Tibial nerve (tissue), 4 donors: ENCODE measurements at places on chromosomes 7 and 10. TPM values are rescaled to one million over a fixed set of nuclear protein-coding genes. Genes with fewer than 3 reads are reported as not detected.

Gene NKX1-2
- total RNA-seq, result not detected

Gene IQCE
- total RNA-seq, result 24.5 TPM

Gene PPP1R17
- not detected for total RNA-seq

Gene CYP3A7
- not detected for total RNA-seq

Gene PGAM2
- not detected for total RNA-seq

Gene OPALIN
- not detected for total RNA-seq

Gene CAPZA2
- 127 TPM for total RNA-seq

DNA sequence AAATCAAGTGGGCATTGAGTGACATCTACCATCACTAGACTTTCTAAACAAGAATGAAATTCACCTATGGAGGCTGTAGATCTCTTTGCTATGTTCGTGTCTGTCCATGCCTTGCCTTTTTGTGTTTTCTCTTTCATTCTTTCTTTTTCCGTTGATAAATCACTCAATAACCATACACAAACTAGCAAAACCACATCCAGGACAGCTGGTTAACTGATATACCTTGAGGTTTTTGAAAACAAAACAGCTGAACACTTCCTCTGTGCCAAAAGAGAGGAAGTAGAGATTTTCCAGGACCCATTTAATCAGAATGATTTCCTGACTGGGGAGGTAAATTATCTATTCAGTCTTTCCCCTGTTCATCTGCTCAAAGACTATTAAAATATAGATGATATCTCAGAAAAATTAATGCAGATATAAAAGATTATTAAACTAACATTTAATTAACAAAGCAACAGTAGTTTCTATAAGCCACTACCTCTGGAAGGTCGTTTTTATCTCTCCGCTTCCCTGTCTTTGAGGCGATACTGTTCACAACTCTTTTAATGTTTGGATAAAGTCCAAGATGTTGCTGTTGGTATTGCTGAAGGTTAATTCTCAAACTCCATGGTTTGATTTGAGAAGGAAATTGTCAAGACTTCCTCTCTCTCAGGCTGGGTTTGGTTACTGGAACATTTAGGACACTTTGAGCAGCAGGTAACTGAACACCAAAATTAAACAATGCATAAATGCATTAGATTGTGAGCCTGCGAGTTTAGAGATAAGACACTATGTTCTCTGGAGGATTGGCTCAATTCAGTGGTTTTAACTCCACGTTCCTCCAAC, 24.4 kb upstream of the C10orf67 start:
- H3K27ac ChIP-seq, result no peak overlapping the region
- H3K27me3 ChIP-seq, result no peaks in the 10 kb centered on the region
- H3K36me3 ChIP-seq, result no peaks in the 10 kb centered on the region
- no peak overlapping the region for H3K4me3 ChIP-seq

DNA sequence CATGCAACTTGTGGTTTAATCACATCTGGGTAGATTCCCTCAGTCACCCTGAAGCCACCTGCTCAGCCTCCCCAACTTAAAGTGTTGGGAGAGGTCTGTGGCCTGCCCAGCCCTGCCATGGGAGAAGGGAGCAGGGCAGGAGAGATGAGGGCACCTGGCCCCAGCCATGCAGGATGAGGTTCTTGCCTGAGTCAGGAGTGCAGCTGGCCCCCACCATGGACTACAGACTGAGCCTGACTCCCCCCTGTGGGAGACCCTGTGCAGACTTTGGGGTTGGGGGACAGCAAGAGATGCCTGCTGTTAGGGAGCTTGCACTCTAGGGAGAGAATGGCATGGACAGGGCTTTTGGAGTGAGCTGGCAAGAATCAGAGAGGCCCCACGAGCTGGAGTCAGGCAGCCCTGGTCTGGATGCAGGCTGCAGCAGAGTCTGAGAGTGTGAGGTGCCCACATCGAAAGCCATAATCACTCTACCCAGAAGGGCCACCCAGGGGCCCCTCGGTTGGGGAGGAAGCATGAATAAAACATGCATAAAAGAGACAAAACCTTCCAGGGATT, 34.7 kb upstream of the DPYSL4 start:
- no peak overlapping the region for H3K4me3 ChIP-seq
- H3K36me3 ChIP-seq, result no peaks in the 10 kb centered on the region
- no peaks in the 10 kb centered on the region for H3K27me3 ChIP-seq

DNA sequence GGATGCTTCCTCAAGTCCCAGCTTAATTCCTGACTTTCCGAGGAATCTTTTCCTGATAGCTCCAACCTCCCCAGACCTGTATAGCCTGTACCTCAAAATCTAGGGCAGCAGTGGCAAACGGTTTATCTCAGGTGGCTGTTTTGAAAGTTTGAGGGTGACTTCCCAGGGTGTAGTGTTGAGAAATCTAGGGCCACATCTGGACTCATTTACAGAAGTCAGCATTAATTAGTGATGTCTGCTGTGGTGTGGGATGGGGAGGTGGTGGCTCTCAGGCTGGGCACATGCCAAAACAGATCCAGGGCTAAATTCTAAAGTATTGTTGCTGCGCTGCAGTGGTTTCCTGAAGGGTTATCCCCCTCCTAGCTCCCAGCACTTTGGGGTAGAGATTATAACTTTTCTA, 38.0 kb downstream of the UNC5B start:
- no peaks in the 10 kb centered on the region for H3K36me3 ChIP-seq
- H3K27me3 ChIP-seq, result no peaks in the 10 kb centered on the region
- H3K4me1 ChIP-seq, result peaks cover 3% of the 10 kb centered on the region
- H3K4me3 ChIP-seq, result no peak overlapping the region
- no peak for DNase-seq
- H3K27ac ChIP-seq, result no peak overlapping the region

GRCh38 chr10:44978570-44979280, at the start of gene DEPP1:
TSS of gene DEPP1 (minus strand) at chr10:44978809. CDS start at chr10:44978030, 779 bp downstream.
- H3K36me3 ChIP-seq, result no peaks in the 10 kb centered on the region
- H3K4me3 ChIP-seq, result peak within 1 kb of the TSS; percentile 70
- peak; percentile 92 for DNase-seq
- H3K27me3 ChIP-seq, result no peaks in the 10 kb centered on the region
- peak within 1 kb of the TSS; percentile 90 for H3K27ac ChIP-seq

DNA sequence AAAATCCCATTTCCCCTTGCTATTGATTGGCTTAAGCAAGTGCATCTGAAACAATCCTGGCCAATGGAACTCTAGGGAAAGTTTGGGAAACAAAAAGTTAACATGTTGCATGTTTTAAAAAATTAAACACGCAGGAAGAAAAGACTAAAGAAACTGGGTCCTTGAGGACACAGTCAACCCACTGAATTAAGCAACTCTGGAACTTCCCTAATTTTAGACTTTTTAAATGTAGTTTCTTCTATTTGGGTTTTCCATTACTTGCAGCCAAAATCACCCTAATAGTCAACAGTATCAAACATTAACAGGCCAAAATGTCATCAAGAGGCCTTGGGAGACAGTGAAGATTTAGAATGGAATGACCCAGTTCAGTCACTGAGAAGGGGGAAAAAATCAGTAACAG, 40.6 kb downstream of the OSBPL3 start:
- no peak for DNase-seq
- H3K4me3 ChIP-seq, result no peak overlapping the region
- H3K4me1 ChIP-seq, result no peaks in the 10 kb centered on the region
- H3K27me3 ChIP-seq, result no peaks in the 10 kb centered on the region
- no peaks in the 10 kb centered on the region for H3K36me3 ChIP-seq

DNA sequence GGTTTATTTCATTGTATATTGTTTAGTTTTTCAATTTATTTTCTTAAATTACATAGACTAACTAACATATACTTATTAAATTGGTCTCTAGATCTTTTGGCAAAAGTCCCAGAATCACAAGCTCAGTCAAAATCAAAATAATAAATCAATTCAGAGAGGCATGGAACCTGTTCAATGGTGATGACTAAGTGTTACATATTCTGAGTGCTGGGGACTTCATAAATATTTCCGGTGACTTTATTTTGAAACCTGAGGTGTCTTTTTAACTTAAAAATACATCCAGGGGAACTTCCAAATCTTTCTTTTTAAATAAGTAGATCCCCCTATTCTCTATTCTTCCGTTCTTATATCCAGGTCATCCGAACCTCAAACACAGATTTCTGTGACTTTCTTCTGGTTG, 89.6 kb upstream of the ZNF804B start:
- H3K4me3 ChIP-seq, result no peak overlapping the region
- no peak overlapping the region for H3K27ac ChIP-seq
- no peaks in the 10 kb centered on the region for H3K36me3 ChIP-seq

DNA sequence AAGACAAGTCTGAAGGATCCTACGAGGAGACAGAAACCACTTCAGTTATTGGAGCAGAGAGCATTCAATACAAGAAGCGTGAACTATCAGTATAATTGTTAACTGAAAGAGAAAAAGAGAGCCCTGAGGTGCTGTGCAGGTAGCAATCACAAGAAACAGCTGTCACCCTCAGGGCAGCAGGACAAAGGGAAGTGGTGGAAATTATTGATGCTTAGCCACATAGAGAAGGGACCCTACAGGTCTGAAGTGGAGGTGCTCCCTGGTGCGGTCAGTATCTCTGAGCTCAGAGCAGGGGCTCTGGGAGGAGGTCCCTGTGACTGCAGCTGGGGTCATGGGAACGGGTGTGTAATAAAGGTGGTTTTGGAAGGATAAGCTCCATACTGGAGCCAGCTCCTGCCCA, 97.8 kb upstream of the KLF6 start:
- no peaks in the 10 kb centered on the region for H3K27me3 ChIP-seq
- H3K4me1 ChIP-seq, result peaks cover 22% of the 10 kb centered on the region
- no peak overlapping the region for H3K4me3 ChIP-seq

GRCh38 chr7:15317215-15317614, 244.6 kb downstream of the AGMO start:
- DNase-seq, result no peak
- H3K27me3 ChIP-seq, result no peaks in the 10 kb centered on the region
- no peak overlapping the region for H3K27ac ChIP-seq

DNA sequence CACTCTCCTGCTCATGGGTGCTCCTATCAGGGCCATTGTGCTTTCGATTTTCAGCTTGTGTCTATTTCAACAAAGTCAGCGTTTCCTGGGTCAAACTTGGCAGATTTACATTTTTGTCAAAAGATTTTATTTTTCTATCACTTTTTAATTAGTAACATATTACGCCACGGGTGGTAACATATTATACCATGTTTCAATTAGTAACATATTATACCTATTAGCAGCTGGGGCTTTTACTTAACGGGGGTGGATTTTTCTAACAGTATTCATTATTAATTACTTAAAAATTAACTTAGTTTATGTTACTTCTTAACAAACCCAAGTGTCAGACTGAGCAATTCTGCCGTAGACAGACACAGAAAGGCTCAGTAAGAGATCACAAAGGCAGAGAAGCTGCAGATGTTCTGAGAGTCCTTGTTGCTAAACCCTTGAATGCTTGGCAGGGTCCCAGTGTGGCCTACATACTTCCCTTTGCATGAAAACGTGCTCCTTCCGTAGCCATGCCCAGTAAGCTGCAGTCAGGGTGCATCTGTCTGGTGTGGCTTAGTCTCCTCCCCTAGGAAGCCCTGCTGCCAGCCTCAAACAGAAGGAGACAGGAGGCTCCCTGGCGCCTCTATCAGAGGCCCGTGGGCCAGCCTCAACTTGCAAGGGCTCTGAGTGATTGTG, 263.1 kb upstream of the CXCL12 start:
- H3K4me3 ChIP-seq, result no peak overlapping the region
- H3K36me3 ChIP-seq, result no peaks in the 10 kb centered on the region
- peak; percentile 23 for DNase-seq
- H3K27me3 ChIP-seq, result no peaks in the 10 kb centered on the region

- no peak overlapping the region for H3K27ac ChIP-seq
- peaks cover 21% of the 10 kb centered on the region for H3K4me1 ChIP-seq
- no peaks in the 10 kb centered on the region for H3K36me3 ChIP-seq
- H3K4me3 ChIP-seq, result peak overlapping the region; percentile 93
Measured at GRCh38 chr7:43584195-43584586, 1.3 kb downstream of the STK17A start.

DNA sequence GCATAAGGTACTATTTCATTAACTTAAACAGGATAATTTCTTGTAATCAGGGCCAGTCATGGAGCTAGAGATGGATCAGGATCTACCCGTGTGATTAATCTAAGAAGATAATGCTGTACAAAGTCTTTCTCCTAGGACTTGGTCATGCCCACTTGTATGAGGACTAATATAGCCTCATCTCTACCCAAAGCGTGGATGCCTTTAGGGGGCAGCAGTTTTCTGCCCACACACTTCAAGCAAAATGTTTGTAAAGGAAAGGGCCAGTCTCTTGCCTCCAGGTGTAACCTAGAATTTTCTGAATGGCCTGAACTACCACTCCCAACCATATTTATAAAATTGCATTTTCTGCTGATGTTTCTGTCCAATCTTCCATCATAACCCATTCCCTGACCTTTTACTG, 764.0 kb upstream of the IGFBP3 start:
- no peak for DNase-seq
- no peak overlapping the region for H3K27ac ChIP-seq
- no peaks in the 10 kb centered on the region for H3K36me3 ChIP-seq
- H3K4me1 ChIP-seq, result no peaks in the 10 kb centered on the region

- H3K27me3 ChIP-seq, result no peaks in the 10 kb centered on the region
- no peaks in the 10 kb centered on the region for H3K4me1 ChIP-seq
- DNase-seq, result no peak
- H3K27ac ChIP-seq, result peak overlapping the region; percentile 53
- no peak overlapping the region for H3K4me3 ChIP-seq
Measured at GRCh38 chr7:155962191-155962967, 150.1 kb upstream of the SHH start.

GRCh38 chr7:90804370-90804769, 208.2 kb downstream of the CDK14 start:
- DNase-seq, result no peak
- no peaks in the 10 kb centered on the region for H3K36me3 ChIP-seq
- no peak overlapping the region for H3K4me3 ChIP-seq
- H3K4me1 ChIP-seq, result no peaks in the 10 kb centered on the region
- H3K27me3 ChIP-seq, result no peaks in the 10 kb centered on the region

GRCh38 chr10:72087392-72087968, 871 bp downstream of the SPOCK2 start:
- peak overlapping the region; percentile 6 for H3K4me3 ChIP-seq
- DNase-seq, result no peak
- peaks cover 34% of the 10 kb centered on the region for H3K27me3 ChIP-seq
- peak overlapping the region; percentile 80 for H3K27ac ChIP-seq
- no peaks in the 10 kb centered on the region for H3K36me3 ChIP-seq
- H3K4me1 ChIP-seq, result peaks cover 19% of the 10 kb centered on the region

GRCh38 chr7:126698446-126698845, 554.3 kb downstream of the GRM8 start:
- H3K36me3 ChIP-seq, result no peaks in the 10 kb centered on the region
- H3K4me1 ChIP-seq, result no peaks in the 10 kb centered on the region
- DNase-seq, result no peak
- no peaks in the 10 kb centered on the region for H3K27me3 ChIP-seq
- no peak overlapping the region for H3K4me3 ChIP-seq

- H3K27me3 ChIP-seq, result no peaks in the 10 kb centered on the region
- no peak for DNase-seq
- H3K4me3 ChIP-seq, result no peak overlapping the region
- no peaks in the 10 kb centered on the region for H3K36me3 ChIP-seq
Measured at GRCh38 chr7:154259396-154259795, 207.2 kb downstream of the DPP6 start.

GRCh38 chr7:92282930-92283329, 37.2 kb downstream of the ANKIB1 start:
- no peak overlapping the region for H3K4me3 ChIP-seq
- no peak for DNase-seq
- H3K4me1 ChIP-seq, result no peaks in the 10 kb centered on the region
- H3K27ac ChIP-seq, result no peak overlapping the region
- no peaks in the 10 kb centered on the region for H3K36me3 ChIP-seq
- no peaks in the 10 kb centered on the region for H3K27me3 ChIP-seq

- no peaks in the 10 kb centered on the region for H3K4me1 ChIP-seq
- no peak overlapping the region for H3K4me3 ChIP-seq
- no peak overlapping the region for H3K27ac ChIP-seq
- H3K27me3 ChIP-seq, result no peaks in the 10 kb centered on the region
- DNase-seq, result no peak
- no peaks in the 10 kb centered on the region for H3K36me3 ChIP-seq
Measured at GRCh38 chr7:87398446-87398845, 53.0 kb downstream of the CROT start.
